Stimulated activated CD4-positive, alpha-beta T cell treated with anti-CD3 and anti-CD28 coated beads, Interleukin-4, amount 100 ng/mL, for 24 hours (primary cell): ENCODE measurements at places on chromosomes 4 and X.
A peak's percentile ranks its signal among the peaks of the same experiment; 100 is the strongest.

DNA sequence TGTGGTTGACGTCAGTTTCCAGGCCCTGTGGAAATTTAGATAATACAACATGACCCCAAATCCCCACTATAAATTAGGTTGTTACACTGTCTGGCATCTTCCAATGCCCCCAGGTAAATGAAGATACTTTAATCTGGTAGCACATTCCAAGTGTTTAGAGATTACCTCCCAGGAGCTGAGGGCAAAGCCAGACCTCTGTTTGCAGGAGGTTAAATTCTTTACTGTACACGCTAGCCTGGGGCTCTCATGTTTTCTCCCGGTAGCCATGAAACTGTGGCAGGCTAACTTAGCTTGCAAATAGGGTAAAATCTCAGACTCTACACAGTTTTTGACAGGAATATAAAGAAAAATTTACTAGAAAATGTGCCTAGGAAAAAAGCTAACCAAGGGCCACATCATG lies 450.0 kb downstream of the PDGFC start:
- no peak for DNase-seq

- no peak for DNase-seq
These were observed 30.6 kb downstream of the ANK2 start for GRCh38 chr4:113080050-113080449.

- DNase-seq = no peak
These were observed 38.4 kb downstream of the FAT4 start for GRCh38 chr4:125353131-125353530.

GRCh38 chrX:1537031-1537715 lies at the start of gene P2RY8:
P2RY8 (minus strand) TSS chrX:1537185; CDS start chrX:1466558, 70,627 bp downstream.
- DNase-seq = peak; percentile 82

GRCh38 chrX:115503099-115503498 lies 57.9 kb upstream of the PLS3 start:
- DNase-seq = no peak

GRCh38 chr4:188190461-188190860 lies 51.2 kb downstream of the TRIML1 start:
- DNase-seq = no peak

- no peak for DNase-seq
These were observed 407.9 kb upstream of the AADAT start for GRCh38 chr4:170497689-170498088.

DNA sequence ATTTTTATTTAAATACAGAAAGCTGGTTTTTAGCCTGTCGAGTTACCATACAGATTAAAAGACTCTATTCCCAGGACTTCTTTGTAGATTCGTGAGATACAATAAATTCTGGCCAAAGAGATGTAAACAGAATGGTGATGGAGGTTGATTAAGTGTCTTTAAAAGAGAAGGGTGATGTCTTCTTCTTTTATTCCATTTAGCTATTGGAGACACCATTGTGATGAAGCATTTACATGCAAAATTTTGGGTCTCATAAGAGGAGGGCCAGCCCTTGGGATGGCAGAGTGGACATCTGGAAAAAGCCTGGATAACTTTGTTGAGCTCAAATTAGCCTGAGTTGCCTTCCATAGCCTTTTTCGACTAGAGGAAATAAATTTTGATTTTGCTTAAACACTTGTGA lies 21.6 kb upstream of the PCDH10 start:
- no peak for DNase-seq

- peak; percentile 25 for DNase-seq
These were observed 33.3 kb downstream of the CPLX1 start for GRCh38 chr4:792626-793092.

- DNase-seq = no peak
These were observed 88.1 kb downstream of the NPFFR2 start for GRCh38 chr4:72119946-72120345.
